ENCODE measurements at places on chromosomes 13 and 19.

- no peak for DNase-seq
Measured at GRCh38 chr19:9834307-9834725, 802 bp upstream of the PIN1 start.

GRCh38 chr13:47934371-47934770 is 66.7 kb downstream of the SUCLA2 start:
- no peak for DNase-seq

DNA sequence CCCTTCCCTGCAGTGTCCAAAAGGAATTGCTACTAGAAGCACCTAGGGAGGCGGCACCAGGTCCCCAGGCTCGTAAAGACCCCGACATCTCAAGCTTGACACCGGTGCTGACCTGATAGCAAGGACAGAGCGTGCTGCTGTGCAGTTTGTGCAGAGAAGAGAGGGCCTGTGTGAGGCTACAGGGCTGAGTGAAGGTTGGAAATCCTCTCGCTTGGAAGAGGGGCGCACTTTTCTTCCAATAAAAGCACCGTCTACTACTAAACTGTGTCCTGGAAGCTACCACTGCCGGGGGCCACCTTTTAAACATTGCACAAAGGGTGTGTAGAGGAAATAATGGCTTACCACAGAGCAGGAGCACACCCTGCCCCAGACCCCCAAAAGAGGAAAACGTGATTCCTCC is 11.0 kb downstream of the TMEM272 start:
- no peak for DNase-seq

GRCh38 chr13:36298535-36299068 is 988 bp upstream of the CCDC169 start:
- DNase-seq, result no peak

- no peak for DNase-seq
Measured at GRCh38 chr19:41447732-41448332, 4.9 kb downstream of the ERICH4 start.

GRCh38 chr19:10872546-10873107 is 1.3 kb downstream of the CARM1 start:
- no peak for DNase-seq

- DNase-seq, result no peak
Measured at GRCh38 chr13:46355088-46355468, 32.0 kb downstream of the RUBCNL start.

- DNase-seq, result peak; percentile 20
Measured at GRCh38 chr13:75489502-75490263, 7.7 kb upstream of the TBC1D4 start.

DNA sequence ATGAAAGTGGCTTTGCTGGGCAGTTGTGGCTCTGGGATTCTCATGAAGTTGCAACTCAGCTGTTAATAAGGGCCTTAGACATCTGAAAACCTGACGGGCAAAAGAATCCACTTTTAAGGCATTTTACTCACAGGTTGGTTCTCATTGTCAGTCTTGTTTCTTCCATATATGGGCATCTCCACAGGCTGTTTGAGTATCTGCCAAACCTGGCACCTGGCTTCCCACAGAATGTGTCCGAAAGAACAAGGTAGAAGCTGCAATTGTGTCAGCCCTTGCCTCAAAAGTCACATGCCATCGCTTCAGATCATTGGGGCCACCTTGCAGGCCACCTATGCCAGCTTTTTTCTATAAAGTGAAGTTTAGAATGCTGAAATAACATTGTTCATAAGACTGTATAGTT is 102.4 kb downstream of the KCTD12 start:
- DNase-seq, result no peak

DNA sequence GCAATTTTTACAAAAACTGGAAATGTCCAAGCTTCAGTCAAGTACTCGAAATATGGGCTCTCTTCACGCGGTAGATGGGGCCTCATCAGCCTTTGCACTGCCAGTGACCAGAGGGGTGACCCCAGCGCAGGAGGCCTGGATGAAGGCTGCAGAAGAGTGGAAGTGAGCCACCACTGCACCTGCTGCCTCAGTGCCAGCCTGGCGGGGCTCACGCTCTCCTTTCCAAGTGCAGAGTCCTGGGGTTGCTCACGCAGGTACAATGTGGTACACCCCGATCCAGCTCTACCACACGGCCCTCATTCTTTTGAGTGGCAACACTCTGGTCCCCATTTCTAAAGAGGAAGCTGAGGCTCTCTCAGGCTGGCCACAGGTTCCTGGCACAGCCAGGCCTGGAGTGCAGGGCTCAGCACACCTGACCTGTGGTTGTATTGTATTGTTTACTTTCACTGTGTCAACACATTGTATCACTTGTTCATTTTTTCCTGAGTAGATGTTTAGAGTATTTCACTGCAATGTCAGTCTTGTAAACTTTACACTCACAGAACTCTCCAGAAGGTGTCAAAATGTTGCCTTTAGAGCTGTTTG is 97.3 kb upstream of the SOX1 start:
- no peak for DNase-seq

GRCh38 chr13:42497798-42498197 is 76.2 kb upstream of the TNFSF11 start:
- peak; percentile 8 for DNase-seq

DNA sequence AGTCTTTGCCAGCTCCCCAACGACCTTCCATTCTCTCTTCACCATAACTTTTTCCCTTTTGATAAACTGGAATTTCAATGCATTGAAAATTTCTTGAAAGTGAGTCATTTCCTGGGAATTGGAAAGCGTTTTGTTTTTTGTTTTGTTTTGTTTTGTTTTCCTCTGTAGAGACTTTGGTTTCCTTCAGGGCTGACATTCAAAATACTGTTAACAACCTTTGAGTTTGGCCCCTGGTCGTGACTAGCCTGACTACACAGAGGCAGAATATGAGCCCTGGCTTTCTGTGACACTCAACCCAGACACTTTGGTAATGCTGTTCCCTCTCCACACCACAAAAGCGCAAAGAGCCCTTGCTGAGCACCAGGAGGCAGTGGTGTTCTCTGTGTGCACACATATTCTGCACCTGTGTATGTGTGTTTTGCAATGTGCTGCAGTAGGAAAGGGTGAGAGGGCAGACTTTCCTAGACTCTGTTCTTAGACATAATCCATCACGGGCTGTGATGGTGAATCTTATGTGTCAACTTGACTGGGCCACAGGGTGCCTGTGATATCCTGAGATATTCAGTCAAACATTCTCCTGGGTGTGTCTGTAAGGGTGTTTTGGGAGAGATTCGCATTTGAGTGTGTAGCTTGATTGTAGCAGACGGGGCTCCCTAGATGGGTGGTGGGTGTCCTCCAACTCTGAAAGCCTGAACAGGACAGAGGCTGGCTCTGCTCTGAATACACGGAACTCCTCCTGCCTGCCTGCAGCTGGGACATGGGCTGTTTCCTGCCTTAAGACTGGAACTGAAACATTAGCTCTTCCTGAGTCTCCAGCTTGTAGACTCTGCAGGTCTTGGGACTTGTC is 29.5 kb upstream of the ANKRD10 start:
- no peak for DNase-seq

- no peak for DNase-seq
Measured at GRCh38 chr13:26839682-26840081, 79.1 kb upstream of the GPR12 start.

GRCh38 chr13:26919311-26919710 is 158.7 kb upstream of the GPR12 start:
- no peak for DNase-seq

DNA sequence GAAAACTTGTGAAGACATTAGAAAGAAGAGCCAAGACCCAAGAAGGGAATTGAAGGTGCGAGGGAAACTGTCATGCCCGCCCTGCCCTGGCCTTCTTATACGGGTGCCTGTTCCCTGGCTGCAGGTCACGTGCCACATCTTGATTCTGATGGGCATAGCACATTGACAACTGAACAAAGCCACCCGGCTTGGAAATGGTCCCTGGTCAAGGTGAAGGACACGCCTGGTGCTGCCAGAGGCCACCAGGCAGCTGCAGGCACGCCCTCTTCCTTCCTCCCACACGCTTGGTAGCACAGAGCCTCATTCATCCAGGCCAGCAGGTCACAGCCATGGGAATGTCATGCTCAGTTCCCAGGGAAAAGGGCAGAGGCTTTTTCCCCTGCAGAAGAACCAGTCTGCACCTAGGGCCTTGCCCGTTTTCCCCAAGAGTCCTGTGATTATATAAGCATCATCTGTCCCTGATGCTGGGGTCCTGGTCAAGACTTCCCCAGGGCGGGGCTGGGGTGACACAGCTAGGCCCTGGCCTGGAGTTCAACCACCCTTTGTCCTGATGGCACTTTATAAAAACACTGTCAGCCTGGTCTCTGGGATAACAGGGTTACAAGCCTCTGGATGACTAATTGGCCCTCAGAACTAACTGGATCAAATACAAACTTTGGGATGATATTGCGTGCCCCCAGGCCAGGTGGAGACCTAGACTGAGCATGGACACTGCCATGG is 56.0 kb downstream of the CDADC1 start:
- no peak for DNase-seq

GRCh38 chr19:11979527-11979926 is 14.7 kb downstream of the ZNF763 start:
- no peak for DNase-seq

DNA sequence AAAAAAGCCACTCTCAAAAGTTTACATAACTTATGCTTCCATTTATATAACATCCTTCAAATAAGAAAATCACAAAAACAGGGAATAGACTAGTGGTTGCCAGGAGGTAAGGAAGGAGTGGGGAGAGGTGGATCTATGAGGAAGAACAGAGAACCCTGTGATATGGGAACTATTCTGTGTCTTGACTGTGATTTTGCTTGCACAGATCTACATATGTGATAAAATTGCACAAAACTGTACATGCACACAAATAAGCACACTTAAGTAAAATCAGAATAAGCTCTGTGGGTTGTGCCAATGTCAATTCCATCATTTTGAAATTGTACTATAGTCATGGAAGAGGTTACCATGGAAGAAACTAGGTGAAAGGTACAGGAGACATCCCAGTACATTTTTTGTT is 121.6 kb upstream of the SGCG start:
- no peak for DNase-seq

DNA sequence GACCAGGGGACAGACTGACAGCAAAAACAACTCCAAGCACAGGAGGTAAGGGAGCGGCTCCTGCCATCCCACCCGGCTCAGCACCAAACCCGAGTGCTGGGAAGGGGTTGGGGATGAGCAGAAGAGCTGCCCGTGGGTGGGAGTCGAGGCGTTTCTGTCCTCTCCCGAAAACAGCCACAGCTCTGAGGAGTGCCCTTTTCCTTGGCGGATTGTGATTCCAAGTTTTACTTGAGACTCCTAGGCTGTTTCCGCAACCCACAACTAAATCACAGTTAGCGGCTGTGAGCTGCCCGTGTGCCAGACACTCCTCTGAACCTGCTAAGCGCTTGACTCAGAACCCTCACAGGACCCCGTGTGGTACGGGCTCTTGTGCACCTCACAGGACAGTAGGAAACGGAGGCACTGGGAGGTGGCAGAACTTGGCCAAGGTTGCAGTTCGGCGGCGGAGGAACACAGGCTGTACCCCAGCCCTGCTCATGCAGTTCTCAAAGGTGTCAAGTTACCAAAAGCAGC is 21.4 kb downstream of the CFAP97D2 start:
- no peak for DNase-seq

DNA sequence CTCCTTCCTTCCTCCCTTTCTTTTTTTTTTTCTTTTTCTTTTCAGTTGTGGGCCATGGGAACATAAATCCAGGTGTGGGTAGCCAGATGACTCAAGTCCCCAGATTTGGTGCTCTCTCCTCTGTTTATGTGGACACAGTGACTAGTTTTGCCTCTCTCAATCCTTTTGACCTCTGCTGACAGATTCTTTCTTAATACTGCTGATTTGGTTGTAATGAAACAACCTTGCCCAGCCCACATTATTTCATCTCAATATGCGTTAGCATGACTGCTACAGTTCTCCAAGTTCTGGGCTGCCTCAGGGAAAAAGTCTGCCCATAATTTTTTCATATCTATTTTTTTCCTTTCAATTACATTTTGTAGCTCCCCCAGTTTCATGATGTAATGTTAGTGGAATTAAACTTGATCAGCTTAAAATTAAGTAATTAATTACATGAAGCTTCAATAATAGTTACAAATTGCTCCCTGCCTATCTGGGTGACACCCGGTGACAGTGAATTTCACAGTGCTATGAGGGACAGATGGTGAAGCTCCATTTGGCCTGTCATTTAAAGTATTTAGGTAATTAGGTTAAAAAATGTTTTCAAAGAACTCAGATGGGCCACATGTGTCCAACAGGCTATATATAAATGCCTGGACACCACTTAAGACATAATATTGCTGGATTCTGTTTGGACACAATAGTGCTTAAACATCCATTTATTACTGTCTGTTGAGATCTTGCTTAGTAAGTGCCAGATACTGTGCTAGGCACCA is 118.8 kb upstream of the FRY start:
- no peak for DNase-seq

- no peak for DNase-seq
Measured at GRCh38 chr13:34416971-34417380, 525.1 kb upstream of the NBEA start.

DNA sequence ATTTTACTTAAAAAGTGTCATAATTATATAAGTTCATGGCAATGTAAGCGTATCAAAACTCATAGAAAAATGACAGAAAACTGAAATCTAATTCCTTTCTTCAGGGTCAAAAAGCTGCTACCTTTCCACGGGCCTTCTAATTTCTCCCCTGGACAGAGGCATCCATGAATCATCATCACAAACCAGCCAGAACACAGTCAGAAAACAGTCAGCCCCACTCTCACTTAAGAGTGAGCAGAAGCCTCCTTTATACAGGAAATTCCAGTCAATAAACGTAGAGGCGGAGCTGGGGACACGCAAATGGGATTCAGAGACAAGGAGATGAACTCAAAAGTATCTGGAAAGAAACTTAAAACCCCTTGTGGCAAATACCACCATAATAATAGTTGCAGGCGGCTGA is 54.2 kb upstream of the ABCC4 start:
- peak; percentile 32 for DNase-seq

GRCh38 chr19:14516746-14517438 is 1.3 kb downstream of the DNAJB1 start:
- no peak for DNase-seq

DNA sequence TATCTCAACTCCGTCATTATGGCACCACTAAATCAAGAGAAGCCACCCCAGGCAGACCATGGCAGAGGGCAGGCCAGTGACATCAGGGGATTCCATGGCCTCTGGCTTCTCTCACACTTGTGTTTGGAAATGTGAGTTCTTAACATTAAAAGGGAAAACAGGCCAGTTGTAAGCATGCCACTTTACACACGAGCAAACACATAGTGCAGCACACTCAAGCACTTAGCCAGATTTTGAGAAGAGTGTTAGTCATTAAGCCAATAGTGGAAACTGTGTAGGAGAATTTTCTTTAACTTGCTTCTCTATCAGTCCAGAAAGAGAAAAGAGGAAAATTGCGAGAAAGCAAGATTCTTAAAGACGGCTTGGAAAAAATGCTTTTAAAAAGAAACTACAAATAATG is 401.5 kb downstream of the TDRD3 start:
- no peak for DNase-seq
